T-cell (primary cell): ENCODE measurements at places on chromosomes 1 and 21. TPM values are rescaled to one million over a fixed set of nuclear protein-coding genes. Genes with fewer than 3 reads are reported as not detected.

- peak overlapping the region; percentile 64 for H3K4me3 ChIP-seq
- H3K27me3 ChIP-seq, result no peaks in the 10 kb centered on the region
- peak overlapping the region; percentile 47 for H3K27ac ChIP-seq
Measured at GRCh38 chr1:1304331-1305299, 3.1 kb downstream of the ACAP3 start.

Gene ADORA1
- total RNA-seq, result not detected

GRCh38 chr1:24413350-24414163 lies at the start of gene STPG1:
STPG1 (minus strand) TSS chr1:24413782; CDS start chr1:24401388, 12,394 bp downstream.
- peak within 1 kb of the TSS; percentile 85 for H3K4me3 ChIP-seq
- DNase-seq, result peak; percentile 46

- no peaks in the 10 kb centered on the region for H3K4me1 ChIP-seq
- no peaks in the 10 kb centered on the region for H3K27me3 ChIP-seq
- no peak overlapping the region for H3K4me3 ChIP-seq
- H3K36me3 ChIP-seq, result no peaks in the 10 kb centered on the region
Measured at GRCh38 chr21:27477296-27477695, 510.4 kb upstream of the ADAMTS5 start.

DNA sequence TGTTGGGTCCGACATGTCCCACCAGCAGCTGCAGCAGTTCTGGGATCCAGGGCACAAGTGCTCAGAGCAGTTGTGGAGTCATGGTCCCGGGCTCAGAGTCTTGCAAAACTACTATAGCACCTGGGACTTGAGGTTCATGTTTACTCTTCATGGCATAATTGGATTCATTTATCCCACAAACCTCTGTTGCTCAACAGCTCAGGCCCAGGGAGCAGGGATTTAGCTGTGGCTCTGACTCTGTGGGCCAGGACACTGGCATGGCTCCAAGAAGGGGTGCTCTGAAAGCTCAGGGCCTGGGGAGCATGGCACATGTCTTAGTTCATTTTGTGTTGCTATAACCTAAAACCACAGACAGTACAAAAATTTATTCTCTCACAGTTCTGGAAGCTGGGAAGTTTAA lies 626.7 kb upstream of the ADGRL2 start:
- H3K27me3 ChIP-seq, result no peaks in the 10 kb centered on the region
- DNase-seq, result no peak
- no peaks in the 10 kb centered on the region for H3K4me1 ChIP-seq
- no peak overlapping the region for H3K27ac ChIP-seq
- H3K4me3 ChIP-seq, result no peak overlapping the region

Gene NECTIN4
- not detected for total RNA-seq

DNA sequence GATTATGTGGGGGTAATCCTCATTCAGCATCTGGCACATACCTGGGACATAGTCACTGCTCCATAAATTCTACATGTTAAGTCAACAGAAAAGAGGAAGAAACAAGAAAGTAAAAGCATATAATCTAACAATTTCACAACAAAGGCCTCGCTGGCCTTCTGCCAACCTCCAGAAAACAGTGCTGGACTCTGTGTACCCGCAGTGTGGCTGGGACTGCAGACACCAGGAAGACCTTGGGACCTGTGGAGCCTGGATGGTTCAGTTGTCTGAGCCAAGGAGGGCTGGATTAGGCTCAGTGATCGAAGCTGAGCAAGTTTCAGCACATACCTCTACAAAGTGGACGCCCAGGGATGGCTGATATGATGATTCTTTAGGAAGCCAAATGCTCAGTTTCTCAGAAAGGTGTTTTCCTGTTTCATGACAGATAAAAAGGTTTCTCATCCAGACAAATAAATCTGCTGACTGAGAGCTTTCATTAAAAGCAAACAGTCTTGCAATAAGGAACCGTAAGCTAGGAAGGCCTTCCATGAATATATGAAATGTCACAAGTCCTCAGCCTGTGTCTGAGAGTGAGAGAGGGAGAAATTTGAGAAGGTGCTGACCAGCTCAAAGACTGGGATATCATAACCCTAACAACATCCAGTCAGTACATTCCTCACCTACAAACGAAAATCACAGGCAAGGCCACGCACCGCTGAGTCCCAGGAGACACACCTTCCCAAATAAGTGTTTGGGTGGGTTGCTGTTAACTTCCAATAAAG lies 48.4 kb downstream of the CAPZB start:
- no peak for DNase-seq
- H3K36me3 ChIP-seq, result peaks cover 38% of the 10 kb centered on the region
- no peak overlapping the region for H3K4me3 ChIP-seq

GRCh38 chr1:103024051-103024450 lies 84.3 kb downstream of the COL11A1 start:
- no peaks in the 10 kb centered on the region for H3K36me3 ChIP-seq
- H3K4me3 ChIP-seq, result no peak overlapping the region
- H3K4me1 ChIP-seq, result no peaks in the 10 kb centered on the region
- H3K27ac ChIP-seq, result no peak overlapping the region
- no peak for DNase-seq

- peaks cover 8% of the 10 kb centered on the region for H3K36me3 ChIP-seq
- H3K4me1 ChIP-seq, result peaks cover 39% of the 10 kb centered on the region
- no peak for DNase-seq
- no peak overlapping the region for H3K27ac ChIP-seq
- no peak overlapping the region for H3K4me3 ChIP-seq
Measured at GRCh38 chr1:45015683-45016082, 3.6 kb downstream of the UROD start.

DNA sequence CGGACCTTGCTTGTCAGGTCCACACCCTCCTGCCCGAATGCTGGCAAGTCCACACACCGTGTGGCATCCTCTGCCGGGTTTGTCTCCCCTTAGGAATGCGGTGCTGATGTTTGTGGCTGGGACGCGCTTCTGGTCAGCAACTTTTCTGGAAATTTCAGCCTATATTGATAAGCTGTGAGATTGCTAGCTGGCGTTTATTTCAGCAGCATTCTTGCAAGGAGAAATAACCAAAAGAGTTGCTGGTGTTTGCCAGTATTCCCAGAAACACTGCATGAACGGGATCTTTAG lies 601 bp downstream of the CEPT1 start:
- H3K4me3 ChIP-seq, result peak overlapping the region; percentile 97
- peak overlapping the region; percentile 91 for H3K27ac ChIP-seq
- H3K4me1 ChIP-seq, result peaks cover 30% of the 10 kb centered on the region
- H3K27me3 ChIP-seq, result no peaks in the 10 kb centered on the region

DNA sequence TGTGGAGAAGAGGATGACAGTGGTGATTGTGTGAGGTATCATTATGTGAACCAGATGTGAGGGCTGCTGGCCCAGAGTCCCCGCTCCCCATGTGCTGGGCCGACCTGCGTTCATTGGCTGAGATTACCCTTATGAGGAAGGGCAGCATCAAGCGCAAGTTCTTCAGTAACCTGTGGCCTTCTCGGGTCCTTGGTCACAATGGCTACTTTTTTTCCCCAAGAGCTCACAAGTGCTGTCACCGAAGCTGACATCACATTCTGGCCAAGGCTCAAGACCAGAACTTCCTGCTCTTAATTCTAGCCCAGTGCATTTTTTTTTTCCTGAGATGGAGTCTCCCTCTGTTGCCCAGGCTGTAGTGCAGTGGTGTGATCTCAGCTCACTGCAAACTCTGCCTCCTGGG lies 262.9 kb downstream of the RHOU start:
- H3K4me1 ChIP-seq, result peaks cover 13% of the 10 kb centered on the region
- no peaks in the 10 kb centered on the region for H3K36me3 ChIP-seq
- H3K27ac ChIP-seq, result no peak overlapping the region
- DNase-seq, result no peak

- H3K4me3 ChIP-seq, result no peak overlapping the region
- H3K27me3 ChIP-seq, result no peaks in the 10 kb centered on the region
- peaks cover 3% of the 10 kb centered on the region for H3K36me3 ChIP-seq
- no peak overlapping the region for H3K27ac ChIP-seq
- peaks cover 8% of the 10 kb centered on the region for H3K4me1 ChIP-seq
- no peak for DNase-seq
Measured at GRCh38 chr1:202923533-202923932, 3.5 kb downstream of the KLHL12 start.

Gene AIRE
- 0.10 TPM for total RNA-seq

DNA sequence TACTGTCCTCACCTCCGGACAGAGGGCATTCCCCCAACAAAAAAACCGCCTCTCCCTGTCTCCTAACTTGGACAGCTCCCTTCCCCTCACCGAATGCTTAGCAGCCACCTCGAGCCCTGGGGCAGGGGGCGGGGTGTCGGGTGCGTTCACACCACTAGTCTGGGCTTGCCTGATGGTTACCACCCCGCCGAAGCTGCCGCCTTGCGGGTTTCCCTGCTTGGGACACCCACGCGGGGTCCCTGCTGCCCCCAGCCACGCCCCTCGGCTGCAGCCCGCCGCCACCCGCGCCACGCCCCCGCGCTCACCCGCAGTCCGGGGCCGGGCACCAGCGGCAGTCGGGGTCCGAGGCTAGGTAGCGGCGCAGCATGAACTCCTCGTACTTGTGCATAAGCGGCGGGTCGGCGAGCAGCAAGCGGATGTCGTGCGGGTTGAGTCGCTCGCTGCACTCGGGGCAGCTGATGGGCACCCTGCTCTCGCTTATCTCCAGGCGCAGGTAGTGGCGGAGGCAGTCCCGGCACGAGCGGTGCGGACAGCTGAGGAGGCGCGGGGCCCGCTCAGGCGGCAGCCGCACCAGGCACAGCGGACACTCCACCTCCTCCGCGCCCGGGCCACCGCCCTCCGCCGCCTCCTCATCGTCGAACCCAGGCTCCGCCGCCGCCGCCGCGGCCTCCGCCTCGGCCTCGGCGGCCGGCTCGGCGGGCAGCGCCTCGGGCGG lies 706 bp downstream of the RNF19B start:
- H3K4me1 ChIP-seq, result peaks cover 15% of the 10 kb centered on the region
- H3K27me3 ChIP-seq, result no peaks in the 10 kb centered on the region
- H3K27ac ChIP-seq, result no peak overlapping the region
- peak overlapping the region; percentile 65 for H3K4me3 ChIP-seq
- peak; percentile 52 for DNase-seq
